ENCODE measurements at places on chromosomes 1 and 21.

DNA sequence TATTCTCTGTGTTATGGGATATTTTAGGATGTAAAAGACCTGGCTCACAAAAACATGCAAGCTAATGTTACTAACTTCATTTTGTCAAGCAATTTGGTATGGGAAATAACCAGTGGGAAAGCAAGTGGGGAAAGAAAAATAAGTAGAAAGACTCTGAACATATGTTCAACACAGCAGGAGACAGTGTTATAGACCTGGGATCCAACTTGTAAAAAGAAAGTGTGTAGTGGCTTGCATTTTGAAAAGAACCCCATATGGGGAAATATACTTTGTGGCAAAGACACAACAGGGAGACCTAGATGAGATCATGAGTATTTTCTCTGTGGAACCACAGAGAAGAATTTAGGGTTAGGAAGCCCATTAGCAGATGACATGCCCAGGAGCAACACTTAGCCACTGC lies 212.7 kb upstream of the NRIP1 start:
- DNase-seq: no peak

GRCh38 chr1:88074661-88075060 lies 609.4 kb upstream of the PKN2 start:
- DNase-seq: no peak

DNA sequence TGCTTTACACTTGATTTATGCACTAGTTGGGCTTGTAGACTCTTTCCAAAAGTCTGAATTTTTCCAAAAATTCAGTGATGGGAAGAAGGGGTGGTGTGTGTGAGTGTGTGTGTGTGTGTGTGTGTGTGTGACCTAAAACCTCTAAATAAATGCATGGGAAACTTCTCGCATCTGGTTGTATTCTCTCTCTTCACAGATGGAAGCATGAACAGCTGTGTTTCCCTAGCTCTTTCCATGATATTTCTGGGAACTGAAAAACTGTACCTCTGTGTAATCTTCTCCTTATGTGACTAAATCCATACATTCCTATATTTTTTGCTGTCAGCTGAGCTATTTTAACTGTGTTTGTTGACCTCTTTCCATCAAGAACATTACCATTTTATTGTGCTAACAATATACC lies 26.2 kb upstream of the CYYR1 start:
- DNase-seq: no peak

- no peak for DNase-seq
Measured at GRCh38 chr1:237111807-237112206, 69.8 kb downstream of the RYR2 start.

DNA sequence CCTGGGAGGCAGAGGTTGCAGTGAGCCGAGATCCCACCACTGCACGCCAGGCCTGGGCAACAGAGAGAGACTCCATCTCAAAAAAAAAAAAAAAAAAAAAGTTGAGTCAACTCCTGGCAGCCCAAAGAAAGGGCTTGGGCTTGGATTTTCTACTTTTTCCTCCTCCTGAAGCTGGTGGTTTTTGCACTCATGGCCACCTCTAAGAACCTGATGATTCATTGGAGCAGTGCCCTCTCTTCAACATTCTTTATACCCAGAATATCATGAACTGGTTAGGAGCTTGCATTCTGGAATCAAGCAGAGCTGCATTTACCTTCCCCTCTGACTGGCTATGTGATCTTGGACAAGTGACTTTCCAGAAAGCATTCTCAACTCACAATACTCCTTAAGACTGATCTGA lies 3.5 kb upstream of the ACTA1 start:
- no peak for DNase-seq

- DNase-seq: no peak
Measured at GRCh38 chr1:58548371-58548770, 1.8 kb upstream of the OMA1 start.

- no peak for DNase-seq
Measured at GRCh38 chr1:81121306-81121705, 679.4 kb upstream of the ADGRL2 start.

GRCh38 chr1:93960641-93961147 lies 51.5 kb upstream of the GCLM start:
- no peak for DNase-seq

DNA sequence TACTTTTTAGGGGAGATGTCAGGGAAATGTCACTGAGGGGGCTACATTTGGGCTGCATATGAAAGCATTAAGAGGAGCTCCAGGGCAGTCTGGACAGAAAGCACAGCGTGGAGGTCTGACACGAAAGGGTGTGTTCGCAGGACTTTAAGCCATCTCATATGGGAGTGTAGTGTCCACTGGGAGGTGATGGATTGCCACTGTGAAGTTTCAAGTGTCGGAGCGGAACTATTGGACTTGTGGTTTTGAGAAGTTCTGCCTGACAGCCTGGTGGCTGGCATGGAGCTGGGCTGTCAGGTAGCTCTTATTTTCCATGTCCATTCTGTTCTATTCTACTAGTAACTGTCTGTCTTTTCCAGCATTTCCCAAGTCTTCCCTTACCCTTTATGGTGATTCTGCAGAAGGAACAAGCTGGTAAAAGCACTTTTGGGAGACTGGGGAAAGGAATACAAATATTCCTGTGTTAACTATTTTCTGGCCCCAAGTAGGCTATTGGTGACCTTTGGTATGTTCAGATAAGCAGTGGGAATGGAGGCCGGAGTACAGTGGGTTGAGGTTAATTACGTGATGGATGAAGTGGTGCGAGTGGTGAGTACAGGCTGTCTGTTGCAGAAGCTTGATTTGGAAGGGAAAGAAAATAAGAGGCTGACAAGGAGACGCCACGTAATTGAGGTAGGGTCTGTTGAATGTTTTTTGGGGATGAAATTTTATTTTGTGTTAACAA lies 19.3 kb downstream of the B3GALT5 start:
- no peak for DNase-seq

- no peak for DNase-seq
Measured at GRCh38 chr1:29901624-29902325, 665.5 kb downstream of the PTPRU start.

GRCh38 chr1:2983319-2983705 lies 38.0 kb upstream of the ACTRT2 start:
- DNase-seq: no peak

DNA sequence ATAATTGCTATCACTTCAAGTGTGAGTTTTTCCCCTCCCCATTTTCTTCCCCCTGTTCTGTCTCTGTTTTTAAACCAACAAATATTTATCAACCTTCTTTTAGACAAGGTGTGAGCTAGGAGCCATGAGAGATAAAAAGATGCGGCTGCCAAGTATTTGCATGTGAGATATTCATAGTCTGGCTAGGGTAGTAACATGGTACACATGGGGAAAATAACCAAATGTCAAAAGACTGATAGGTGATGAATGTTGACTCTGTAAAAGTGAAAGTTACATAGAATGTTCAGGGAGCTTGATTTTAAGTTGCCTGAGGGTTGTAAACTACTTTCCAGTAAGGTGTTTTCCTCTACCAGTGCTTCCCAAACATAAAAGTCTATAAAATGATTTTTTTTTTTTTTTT lies 25.4 kb upstream of the SRP9 start:
- no peak for DNase-seq

DNA sequence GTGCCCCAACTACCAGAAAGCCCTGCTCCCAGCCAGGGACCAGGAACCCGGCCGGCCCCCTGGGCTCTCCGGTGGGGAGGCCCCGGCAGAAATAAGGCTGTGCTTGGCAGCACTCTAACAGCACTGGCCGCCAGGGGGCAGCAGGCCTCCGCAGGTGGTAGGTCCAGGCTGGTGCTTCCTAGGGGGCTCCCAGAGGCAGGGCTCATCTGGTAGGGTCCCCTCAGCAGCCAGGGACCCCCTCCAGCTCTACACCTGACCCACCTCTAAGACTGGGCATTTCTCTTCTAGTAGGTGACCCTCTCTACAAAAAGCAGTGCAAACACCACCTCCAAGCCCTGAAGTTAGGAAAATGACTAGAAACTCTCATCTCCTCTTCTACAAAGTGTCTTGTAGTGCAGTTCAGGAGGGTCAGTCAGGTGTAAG lies 85.6 kb downstream of the STUM start:
- peak; percentile 89 for DNase-seq

GRCh38 chr1:18881642-18882431 lies 20.5 kb downstream of the ALDH4A1 start:
- no peak for DNase-seq

DNA sequence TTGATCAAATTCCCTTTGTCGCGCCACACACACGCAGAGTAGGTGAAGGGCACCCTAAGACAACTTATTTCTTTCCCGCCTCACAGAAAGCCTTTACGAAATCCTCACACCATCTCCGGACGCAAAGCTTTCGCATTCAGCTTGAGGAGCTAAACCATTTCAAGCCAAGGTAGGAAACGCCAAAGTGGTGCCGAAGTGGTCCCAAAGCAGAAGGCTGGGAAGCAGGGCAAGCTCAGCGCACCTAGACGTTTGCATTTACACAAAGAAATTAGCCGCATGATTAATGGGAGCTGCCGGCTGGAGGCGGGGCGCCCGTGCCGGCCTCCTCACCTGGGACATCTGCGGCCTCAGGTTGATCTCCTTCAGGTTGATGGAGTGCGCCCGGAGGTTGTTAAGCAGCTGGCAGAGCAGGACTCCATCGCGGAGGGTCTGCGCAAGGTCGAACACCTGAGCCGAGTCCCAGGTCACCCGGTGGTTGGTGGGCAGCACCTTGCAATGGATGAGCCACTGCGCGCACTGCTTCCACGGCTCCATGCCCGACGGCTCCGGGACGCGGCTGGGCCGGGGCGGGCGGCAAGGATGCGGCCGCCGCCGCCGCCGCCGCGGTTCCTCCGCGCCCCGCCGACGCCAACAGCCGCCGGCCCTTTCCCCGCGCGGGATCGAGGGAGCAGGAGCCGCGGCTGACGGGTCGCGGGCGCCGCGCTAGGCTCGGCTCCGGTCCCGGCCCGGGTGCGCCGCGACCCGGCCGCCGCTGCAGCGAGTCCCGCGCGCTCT lies 457 bp downstream of the VAV3 start:
- DNase-seq: peak; percentile 44

- no peak for DNase-seq
Measured at GRCh38 chr1:87906078-87906477, 577.4 kb downstream of the LMO4 start.
